Heart left ventricle (tissue), 16 donors: ENCODE measurements at places on chromosomes 5 and 9. TPM values are rescaled to one million over a fixed set of nuclear protein-coding genes. Genes with fewer than 3 reads are reported as not detected.

Gene CLIC3
- 1.5 TPM for total RNA-seq

Gene RIGI
- 6.4 TPM for total RNA-seq

Gene POLE3
- 18.7 TPM for total RNA-seq

GRCh38 chr5:34038390-34038789 lies 4.6 kb downstream of the C1QTNF3 start:
- no peaks in the 10 kb centered on the region for H3K27me3 ChIP-seq
- H3K27ac ChIP-seq = no peak overlapping the region
- no peak for DNase-seq
- no peak overlapping the region for H3K4me3 ChIP-seq
- peaks cover 4% of the 10 kb centered on the region for H3K36me3 ChIP-seq

DNA sequence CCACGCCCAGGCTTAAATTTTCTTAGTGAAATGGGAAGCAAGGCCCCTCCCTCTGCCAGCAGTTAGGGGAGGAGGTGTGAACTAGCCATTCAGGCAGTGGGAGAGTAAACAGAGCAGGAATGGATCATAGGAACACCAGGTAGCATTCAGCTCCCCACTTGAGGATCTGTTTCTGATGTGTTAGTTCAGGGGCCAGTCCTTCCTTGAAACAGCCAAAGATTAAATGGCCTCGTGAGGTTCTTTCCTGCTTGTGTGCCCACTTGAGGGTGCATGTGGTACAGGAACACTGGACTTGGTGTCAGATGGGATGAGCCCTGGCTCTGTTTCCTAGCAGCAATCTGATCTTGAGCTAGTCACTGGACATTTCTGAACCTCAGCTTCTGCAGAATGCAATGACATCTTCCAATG lies 21.2 kb downstream of the FAXDC2 start:
- H3K27me3 ChIP-seq = no peaks in the 10 kb centered on the region
- H3K27ac ChIP-seq = no peak overlapping the region
- no peak for DNase-seq
- H3K36me3 ChIP-seq = peaks cover 49% of the 10 kb centered on the region
- no peak overlapping the region for H3K4me3 ChIP-seq

GRCh38 chr5:58346041-58346440 lies 113.8 kb downstream of the PLK2 start:
- H3K27ac ChIP-seq = no peak overlapping the region
- no peaks in the 10 kb centered on the region for H3K4me1 ChIP-seq
- no peak overlapping the region for H3K4me3 ChIP-seq
- no peaks in the 10 kb centered on the region for H3K36me3 ChIP-seq
- no peak for DNase-seq

- no peaks in the 10 kb centered on the region for H3K36me3 ChIP-seq
- no peaks in the 10 kb centered on the region for H3K27me3 ChIP-seq
- H3K27ac ChIP-seq = no peak overlapping the region
These were observed 1139.1 kb upstream of the SEMA6A start for GRCh38 chr5:117713585-117714198.

DNA sequence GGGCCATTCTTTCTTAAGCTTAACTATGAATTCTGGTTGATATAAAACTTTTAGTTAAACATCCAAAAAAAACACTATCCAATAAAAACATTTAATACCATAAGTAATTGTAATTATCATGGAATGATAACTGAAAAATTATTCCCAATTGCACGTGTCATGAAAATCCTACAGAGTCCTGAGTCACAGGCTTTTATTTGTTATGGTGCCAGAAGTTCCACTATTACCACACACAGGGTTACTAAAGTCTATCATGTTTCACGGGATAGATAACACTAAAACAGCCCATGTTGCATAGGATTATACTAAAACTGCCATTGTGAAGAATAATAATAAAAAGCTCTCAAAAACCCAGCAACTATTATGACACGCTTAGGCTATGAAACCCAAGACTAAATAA lies 1381.8 kb downstream of the EFNA5 start:
- H3K36me3 ChIP-seq = no peaks in the 10 kb centered on the region
- no peaks in the 10 kb centered on the region for H3K27me3 ChIP-seq
- no peaks in the 10 kb centered on the region for H3K4me1 ChIP-seq
